ENCODE measurements at places on chromosomes 1 and 21.

DNA sequence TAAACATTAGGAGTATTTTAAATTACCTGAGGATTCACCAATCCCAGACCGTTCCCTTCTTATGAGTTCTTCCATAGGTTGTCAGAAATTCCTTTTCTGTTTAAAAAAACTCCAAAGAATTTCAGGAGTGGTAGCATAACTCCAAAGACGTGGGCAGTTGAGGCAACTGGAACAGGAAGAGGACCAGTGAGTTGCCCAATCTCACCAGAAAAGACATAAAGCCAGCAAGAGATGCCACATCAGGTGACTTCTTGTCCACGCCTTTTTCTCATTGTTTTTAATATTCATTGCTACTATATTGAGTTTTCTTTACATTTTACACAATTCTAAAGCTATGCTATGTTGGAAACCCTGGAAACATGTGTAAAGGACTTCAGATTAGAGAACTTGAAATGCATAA is 88.1 kb upstream of the JAK1 start:
- DNase-seq, result no peak

DNA sequence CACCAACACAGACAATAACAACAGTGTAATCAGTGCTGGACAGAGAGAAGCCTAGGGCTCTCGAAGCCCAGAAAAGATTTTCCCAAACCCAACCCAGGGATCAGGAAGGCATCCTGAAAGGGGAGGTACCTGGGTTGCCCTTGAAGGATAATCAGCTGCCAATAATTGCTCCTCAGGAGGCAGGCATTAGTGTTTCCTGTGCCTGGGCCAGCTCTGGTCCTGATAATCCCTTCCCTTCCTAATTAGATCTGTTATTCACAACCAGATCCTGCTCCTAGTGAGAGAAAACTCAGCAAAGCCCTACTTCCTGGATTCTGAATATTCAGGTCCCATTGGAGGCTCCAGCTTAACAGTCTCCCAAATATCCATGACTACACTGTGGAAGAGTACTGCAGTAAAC is 117.4 kb downstream of the DMRTA2 start:
- DNase-seq, result no peak

DNA sequence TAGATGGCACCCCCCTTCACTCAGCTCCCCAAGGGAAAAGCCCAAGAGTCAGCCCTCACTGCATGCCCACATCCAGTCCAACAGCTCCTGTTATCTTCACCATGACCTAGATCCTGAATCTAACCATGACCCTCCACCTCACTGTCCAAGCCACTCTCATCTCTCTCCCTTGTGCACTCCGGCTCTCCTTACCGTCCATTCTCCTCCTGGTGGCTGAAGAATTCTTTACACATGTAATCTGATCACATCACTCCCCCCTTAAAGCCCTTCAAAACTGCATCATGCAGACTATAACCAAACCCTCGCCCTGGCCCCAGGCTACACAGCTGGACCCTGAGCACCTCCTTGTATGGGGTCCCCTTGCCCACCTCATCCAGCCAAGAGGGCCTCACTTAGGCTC is 14.0 kb upstream of the PAQR7 start:
- DNase-seq, result no peak

DNA sequence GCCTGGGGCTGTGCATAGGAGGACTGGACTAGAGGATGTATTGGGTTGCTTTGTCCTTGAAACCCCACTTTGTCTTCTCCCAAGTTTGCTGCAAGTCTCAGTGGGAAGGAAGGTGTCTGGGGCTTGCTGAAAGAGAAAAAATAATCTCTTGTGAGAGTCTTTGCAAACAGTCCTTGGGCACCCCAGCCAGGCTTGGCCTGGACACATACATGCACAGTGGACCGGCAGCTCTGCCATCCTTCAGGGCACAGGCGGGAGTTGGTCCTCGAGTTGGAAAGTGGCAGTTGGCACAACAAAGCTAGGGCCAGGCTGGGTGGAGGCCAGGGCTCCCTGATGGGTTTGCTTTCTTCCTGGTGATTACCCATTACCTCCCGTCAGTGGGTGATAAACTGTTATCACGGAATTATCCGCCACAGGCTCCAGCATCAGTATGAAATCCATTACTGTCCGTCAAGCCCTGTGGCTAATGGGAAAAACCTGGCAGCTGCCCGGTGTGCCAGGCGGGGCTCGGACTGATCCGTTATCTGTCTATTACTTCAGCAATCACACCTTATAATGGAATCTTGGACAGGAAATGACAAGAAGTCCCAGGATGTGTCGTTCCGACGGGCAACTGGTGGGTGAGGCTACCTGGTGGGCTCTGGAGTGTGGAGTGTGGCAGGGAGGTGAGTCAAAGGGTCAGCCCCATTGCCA is 265.7 kb downstream of the GRIK3 start:
- no peak for DNase-seq

- DNase-seq, result no peak
Measured at GRCh38 chr1:97947695-97948094, 26.9 kb upstream of the DPYD start.
